ENCODE measurements at places on chromosomes 13 and 19. TPM values are rescaled to one million over a fixed set of nuclear protein-coding genes. Genes with fewer than 3 reads are reported as not detected.

Gene FPR3
- polyA plus RNA-seq, result not detected

Gene IL17D
- polyA plus RNA-seq, result not detected

Gene ZNF682
- polyA plus RNA-seq, result 5.2 TPM

Gene CYP2A7
- not detected for polyA plus RNA-seq

Gene SMIM24
- polyA plus RNA-seq, result not detected

Gene NPAS1
- polyA plus RNA-seq, result not detected

Gene MATK
- polyA plus RNA-seq, result 27.7 TPM

Gene KLK4
- not detected for polyA plus RNA-seq

Gene STOML3
- not detected for polyA plus RNA-seq

Gene SIGLEC7
- polyA plus RNA-seq, result not detected

Gene LIM2
- polyA plus RNA-seq, result not detected

Gene KLK14
- not detected for polyA plus RNA-seq

Gene SYCN
- not detected for polyA plus RNA-seq

Gene KLK2
- polyA plus RNA-seq, result not detected

Gene RXFP2
- polyA plus RNA-seq, result not detected

Gene ZNF729
- not detected for polyA plus RNA-seq

DNA sequence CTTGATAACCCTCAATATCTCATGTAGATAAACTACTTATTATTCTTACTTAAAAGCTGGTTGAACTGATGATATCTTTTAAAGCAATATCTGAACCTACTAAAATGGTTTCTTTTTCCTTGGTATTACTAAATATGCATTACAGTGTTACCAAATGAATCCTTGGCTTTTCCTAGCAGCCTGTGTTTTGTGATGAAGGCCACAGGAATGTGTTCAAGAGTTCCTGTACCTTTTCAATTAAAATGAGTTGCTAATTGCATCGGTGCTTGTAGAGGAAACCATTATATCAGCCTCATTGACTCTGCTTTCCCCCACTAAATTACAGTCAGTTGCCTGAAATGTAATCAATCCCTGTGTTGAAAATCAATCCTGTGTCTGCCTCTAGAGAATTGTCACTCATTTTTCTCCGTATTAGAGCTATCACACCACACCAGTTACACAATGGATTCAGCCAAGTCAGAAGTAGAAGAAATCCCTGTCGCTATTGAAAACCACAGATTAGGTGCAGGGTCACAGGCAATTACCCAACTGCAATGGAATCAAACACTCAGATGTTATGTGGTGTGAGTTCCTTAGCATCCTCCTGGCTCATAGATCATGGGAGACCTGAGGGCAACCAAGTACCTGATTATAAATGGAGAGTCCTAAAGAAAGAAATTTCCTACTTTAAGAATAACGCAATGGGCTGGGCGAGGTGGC lies 13.3 kb downstream of the FAM216B start:
- no peak for DNase-seq

- DNase-seq, result no peak
These were observed 20.0 kb downstream of the ZNF780B start for GRCh38 chr19:40035996-40036395.

GRCh38 chr13:79404361-79404760 lies 1.7 kb downstream of the RBM26 start:
- DNase-seq, result no peak

GRCh38 chr19:44582581-44583265 lies 30.6 kb upstream of the IGSF23 start:
- no peak for DNase-seq

DNA sequence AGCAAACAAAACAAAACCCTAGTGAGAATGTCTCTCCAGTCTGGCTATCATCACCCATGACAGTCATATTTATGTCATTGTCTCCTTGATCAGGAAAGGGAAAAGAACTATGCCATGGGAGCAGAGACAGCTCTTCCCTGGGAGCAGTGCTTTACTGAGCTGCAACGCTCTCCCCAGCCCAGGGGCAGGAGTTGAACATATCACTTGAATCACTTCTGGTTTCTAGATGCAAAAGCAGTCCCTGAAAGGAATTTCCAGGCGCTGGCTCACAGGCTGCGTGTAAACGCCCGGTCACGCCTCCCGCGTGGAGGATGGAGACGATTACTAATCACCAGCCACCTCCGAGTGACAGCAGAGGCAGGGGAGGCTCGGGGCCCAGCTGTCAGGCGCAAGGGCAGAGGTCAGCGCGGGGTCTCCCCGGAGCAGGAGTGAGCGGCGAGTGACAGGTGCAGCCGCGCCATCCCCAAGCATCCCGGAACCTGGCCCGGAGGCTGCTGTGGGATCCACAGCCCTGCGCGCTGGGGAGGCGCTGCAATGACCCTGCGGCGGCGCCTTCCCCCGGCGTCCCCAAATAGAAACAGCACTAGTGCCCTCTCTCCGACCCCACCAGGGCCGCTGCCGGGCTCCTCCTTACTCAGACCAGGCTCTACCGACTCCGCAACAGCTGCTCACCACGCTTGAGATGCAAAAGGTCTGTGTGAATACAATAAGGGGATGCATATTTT lies 23.5 kb upstream of the DCLK1 start:
- DNase-seq, result no peak

- DNase-seq, result peak; percentile 50
These were observed at the start of gene CELF5 for GRCh38 chr19:3224346-3225168. CELF5 (plus strand) TSS chr19:3224661; CDS start chr19:3224740, 79 bp downstream.

- no peak for DNase-seq
These were observed 472.8 kb upstream of the SLITRK5 start for GRCh38 chr13:87198371-87198770.

- no peak for DNase-seq
These were observed 9.1 kb downstream of the ZNF555 start for GRCh38 chr19:2850256-2850925.

- DNase-seq, result no peak
These were observed 15.0 kb downstream of the MRPS12 start for GRCh38 chr19:38945562-38946228.

GRCh38 chr13:51619614-51620013 lies 35.4 kb downstream of the WDFY2 start:
- no peak for DNase-seq

- no peak for DNase-seq
These were observed 218.0 kb upstream of the SERP2 start for GRCh38 chr13:44155422-44156293.

- DNase-seq, result no peak
These were observed 9.2 kb upstream of the ATP12A start for GRCh38 chr13:24670961-24671381.

- DNase-seq, result no peak
These were observed 62.0 kb downstream of the MICU2 start for GRCh38 chr13:21541980-21542379.

DNA sequence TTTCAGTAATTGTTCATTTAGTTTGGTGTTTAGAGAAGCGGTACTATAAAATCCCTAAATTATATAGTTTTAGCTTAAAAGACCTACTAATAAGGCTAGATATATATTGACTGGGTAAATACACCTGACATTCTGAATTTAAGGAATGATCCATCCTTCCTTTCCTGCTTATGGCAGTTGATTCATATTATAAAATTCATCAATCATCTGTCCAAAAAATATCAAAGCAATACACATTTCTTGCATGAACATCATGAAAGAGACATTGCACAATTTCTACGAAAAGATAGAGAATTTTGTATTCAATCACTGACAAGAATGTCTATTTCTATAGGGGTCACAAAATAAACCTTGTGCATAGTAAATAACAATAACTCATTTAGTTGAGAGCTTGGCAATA lies 514.9 kb downstream of the SLITRK6 start:
- no peak for DNase-seq

DNA sequence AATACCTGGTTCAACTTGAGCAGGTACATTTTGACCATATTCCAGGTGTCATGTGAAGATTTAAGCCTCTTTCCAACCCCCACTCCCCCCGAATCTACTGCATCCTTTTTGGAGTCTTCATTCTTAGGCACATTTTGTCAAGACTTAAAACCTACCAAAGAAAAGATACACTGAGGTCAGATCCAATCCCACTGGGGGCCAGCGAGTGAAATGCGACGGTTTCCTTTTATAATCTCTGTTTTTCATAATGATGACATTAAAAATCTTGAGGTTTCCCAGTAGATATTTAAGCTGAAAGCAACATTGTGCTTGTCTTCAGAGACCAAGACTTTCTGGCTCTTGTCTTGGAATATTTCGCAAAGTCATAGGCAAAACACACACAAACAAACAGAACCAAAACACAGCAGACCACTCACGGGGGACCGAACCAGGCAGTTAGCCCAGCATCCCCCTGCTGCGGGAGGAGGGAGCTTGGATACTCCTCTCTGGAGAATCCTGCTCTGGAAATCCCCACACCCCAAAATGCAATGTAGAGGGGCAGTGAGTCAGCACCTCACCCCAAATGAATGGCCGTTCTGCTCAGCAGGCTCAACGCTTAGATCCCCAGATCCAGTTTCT lies 506 bp upstream of the GAS6 start:
- DNase-seq, result no peak

DNA sequence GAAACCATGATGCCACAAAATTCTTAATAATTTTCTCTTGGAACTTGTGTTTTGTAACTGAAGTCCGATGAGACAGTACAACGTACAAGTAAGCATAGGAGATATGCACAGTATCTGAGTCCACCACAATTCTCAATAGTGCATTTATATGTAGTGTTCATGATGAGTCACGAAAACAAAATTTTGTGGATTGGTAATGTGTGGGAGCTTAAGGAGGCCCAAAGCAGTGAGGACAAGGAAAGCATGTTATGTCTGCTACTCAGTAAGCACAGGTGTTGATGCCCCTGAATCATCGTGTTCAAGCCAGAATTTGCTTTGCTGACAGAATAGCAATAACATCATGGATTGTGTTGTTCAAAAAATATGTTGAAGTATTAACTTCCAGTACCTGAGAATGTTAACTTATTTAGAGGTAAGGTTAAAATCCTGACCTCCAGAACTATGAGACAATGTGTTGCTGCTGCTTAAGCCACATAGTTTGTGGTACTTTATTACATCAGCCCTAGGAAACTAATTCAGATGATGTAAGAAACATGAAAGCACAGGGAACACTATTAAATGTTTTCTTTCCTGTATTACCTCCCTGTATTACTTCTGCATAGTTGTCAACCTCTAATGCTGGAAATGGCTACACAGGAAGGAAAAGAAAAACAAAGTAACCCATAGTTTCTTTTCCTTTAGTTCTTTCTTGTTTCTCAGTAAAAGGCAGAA lies 201.3 kb downstream of the SLITRK6 start:
- no peak for DNase-seq

- no peak for DNase-seq
These were observed 8.1 kb upstream of the CHST8 start for GRCh38 chr19:33613620-33614000.

DNA sequence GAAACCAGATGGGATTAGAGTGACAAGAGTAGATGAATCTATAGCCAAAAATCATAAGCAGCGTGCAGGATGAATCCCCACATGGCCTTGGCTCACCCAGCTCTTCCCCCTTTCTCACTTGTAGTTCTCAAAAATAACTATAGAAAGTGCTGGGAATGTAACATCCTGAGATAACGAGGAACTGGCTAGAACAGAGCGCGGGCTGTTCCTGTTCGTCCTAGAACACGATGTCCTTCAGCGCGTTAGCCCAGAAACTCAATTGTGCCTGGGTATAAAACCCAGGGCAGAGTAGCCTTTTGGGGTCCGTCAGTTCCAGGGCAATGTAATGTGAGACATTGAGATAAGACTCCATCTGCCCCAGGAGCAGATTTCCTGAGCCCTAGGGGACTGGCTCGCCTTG lies 326.2 kb downstream of the TSHZ3 start:
- DNase-seq, result no peak

GRCh38 chr13:28510066-28510465 lies 15.1 kb upstream of the FLT1 start:
- no peak for DNase-seq

DNA sequence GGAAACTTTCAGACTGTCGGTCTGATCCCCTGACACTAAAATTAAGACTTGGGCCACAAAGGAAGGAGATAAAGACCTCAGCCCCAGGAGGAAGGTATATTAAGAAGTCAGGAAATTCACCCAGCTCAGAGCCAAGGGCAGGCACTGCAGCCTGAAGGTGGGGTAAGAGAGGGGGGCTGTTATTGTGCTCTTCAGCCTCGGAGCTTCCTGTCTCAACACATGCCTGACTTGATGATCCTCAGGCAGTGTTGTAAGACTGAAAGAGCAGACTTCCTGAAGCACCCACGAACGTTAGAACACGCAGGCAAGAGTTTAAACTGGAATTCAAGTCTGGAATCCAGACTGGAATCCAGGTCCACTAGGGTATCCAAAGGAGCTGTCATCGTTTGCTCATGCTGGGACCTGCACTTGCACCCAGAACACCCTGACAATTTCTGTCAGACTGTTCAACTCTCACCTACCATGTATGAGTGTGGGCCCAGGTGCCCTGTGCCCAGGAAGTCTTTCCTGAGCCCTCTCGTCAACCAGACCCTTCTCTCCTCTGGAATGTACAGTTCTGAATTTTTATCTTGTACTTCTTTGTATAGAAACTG lies 10.7 kb upstream of the FLT1 start:
- DNase-seq, result no peak

GRCh38 chr19:18504886-18505610 lies 16.8 kb downstream of the ELL start:
- DNase-seq, result no peak

- DNase-seq, result no peak
These were observed 232.4 kb downstream of the LHFPL6 start for GRCh38 chr13:39370554-39370953.

DNA sequence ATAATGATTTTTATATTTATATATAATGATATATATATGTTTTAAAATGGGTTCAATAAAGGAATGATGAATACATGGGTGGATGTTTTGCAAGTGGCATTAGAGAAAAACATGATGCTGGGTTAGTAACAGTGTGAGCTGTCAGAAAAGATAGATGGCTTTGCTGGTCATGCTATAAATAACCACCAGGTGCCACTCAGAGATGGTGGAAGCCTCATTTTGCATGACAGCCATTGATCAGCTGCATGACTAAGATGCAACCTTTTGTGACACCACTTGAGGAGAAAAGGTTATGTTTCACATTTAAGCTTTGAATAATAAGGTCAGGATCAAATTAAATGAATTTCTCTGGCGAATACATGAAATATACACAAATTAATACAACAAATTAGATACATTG lies 737.7 kb downstream of the PCDH9 start:
- no peak for DNase-seq

GRCh38 chr13:102679449-102680132 lies 15.3 kb downstream of the METTL21C start:
- DNase-seq, result no peak

GRCh38 chr19:9735986-9736385 lies 32.6 kb downstream of the ZNF846 start:
- no peak for DNase-seq

GRCh38 chr13:46644816-46645215 lies 91.8 kb downstream of the LRCH1 start:
- DNase-seq, result no peak

DNA sequence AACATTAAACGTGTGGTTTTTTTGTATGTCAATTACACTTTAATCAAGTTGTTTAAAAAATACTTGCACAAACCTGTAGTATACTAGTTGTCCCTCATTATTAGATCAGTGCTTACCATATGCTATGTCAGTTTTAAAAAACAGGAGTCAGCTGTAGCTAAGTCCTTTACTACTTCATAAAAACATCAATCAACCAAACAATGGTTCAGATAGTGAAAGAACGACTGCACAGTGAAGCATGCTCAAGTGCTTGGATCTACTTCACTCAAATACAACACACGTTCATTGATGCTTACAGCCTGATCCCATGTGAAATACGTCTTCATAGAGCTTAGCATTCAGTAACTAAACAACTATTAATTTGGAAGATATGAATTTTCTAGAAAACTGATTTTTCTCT lies 225.0 kb downstream of the FGF14 start:
- DNase-seq, result no peak
